ENCODE measurements at places on chromosomes 1 and 21. TPM values are rescaled to one million over a fixed set of nuclear protein-coding genes. Genes with fewer than 3 reads are reported as not detected.

- no peak for DNase-seq
These were observed 322.8 kb downstream of the KCTD3 start for GRCh38 chr1:215889871-215890270.

GRCh38 chr1:17485281-17485680 lies 45.8 kb upstream of the RCC2 start:
- DNase-seq = no peak

DNA sequence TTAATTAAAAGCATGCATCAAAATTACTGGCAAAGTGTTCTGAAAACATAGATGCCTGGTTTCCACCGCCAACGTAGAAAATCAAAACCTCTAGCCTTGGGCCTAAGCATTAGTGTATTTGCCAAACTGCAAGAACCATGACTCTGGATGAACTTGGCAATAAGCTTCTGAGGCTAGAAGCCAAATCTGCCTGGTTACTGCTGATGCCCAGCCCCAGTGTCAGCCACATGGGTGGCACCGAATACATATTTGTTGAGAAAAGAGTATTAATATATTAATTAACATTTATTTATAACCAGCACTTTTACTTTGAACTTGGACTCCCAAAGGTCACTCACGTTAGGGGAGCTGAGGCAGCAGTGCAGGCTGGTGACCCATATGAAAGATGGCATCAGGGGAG lies 140.6 kb upstream of the HMGB4 start:
- DNase-seq = no peak

DNA sequence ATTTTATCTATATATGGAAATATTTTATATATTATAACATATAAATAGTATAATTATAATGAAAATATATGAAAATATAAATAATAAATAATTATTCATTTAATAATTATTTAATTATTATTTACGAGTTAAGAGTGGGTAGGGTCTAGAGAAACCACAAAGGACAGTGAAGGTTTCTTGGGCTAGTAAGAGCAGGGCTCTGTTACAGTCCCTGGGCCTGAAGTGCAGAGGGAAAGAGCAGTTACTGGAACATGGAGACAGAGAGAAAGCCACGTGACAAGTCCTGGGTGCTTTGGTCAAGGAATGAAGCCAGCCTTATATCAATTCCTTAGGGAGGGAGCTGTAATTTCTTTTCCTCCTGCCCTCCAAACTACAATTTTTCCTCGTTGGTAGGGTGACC lies 117.2 kb upstream of the OLIG2 start:
- DNase-seq = no peak

DNA sequence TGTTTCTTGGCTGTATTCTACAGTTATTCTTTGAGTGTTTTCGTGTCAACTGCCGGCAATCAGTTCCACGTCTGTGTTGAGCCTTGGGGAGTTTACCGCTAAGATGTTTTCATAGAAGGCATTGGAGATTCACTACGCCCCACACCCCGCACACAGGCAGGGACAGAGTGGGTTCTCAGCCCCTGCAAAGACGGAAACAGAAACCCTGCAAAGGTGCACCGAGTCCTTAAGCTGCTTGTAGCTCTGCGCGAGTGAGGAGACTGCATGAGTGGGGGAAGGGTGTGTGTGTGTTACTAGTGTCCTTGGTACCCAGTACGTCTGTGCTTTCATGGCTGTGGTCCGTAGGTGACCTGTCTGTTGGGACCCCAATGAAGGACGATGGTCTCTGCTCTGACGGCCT lies 1.9 kb downstream of the LHX4 start:
- DNase-seq = no peak

GRCh38 chr1:203131548-203132200 lies 4.1 kb downstream of the ADORA1 start:
- no peak for DNase-seq

DNA sequence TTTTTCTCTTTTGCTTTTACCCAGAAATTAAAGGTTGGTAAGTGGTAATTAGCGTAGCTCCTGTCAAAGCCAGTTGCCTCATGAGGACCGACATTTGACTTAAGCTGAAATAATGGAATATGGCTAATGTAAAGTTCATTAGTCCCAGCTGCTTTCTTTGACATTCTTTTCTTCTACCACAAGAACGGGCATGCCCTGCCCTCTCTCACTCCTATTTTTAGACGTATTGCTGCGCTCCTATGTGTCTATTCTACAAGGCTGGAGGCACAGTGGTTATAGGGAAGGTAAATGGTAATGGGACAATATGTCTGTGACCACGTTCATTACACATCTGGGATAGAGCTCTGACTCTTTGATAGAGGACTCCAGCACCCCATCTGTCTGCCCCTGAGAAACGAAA lies 6.8 kb downstream of the CORT start:
- no peak for DNase-seq

DNA sequence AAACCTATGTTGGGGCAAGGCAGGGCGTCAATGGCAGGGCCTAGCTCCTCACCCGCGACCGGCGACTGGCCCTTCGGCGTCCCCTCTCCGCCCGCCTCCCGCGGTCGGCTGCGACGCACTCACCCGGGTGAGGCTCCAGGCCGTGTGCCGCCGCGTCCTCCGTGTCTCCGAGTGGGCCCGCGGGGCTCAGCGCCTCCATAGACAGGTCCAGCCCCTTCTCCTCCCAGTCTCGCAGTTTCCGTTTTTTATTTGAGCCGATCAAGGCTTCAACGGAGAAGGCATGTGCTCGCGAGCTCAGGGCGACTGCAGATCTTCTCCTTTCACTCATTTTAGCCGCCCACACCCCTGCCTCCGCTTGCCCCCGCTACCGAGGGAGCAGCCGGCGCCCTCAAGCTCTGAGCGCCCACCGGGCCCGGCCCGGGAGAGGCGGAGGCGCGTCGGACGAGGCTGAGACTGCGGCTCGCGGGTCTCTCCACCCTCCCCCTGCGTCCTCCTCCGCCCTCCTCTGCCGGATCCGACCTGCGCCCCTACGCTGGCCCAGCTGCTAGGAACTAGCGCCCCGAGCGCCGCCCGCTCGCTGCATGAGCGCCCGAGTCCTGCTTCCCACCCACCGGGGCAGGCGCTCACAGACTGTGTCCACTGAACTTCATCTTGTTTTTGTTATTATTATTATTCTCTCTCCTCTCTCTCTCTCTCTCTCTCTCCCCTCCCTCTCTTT lies 516 bp downstream of the TBX15 start:
- no peak for DNase-seq

DNA sequence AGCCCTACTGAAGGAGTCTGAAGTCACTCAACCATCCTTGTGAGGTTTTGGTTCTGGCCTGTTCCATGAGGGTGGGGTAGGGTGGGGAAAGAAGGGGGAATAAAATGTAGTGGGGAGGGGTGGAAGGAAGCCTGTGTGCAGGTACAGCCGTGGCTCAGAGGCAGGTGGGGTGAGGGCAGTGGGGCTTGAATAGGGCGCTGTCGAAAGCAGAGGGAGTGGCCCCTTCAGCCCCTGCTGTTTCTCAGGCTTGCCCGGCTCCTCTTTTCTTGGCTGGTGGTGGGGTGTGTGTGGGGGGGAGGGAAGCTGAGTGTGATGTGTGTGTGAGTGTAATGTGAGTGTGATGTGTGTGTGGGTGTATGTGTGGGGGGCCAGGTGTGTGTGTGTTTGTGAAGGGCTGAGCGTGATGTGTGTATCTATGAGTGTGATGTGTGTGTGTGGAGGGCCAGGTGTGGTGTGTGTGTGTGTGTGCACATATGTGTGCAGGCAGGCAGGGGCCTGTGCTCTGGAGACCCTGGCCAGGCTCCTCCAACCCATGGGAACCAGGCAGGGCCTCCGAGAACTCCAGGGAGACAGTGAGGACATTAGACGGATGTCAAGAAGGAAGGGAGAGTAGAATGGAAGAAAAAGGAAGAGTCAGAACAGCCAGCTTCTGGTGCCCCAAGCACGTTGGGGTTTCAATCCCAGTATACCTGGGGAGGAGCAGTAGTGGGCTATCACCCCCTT lies 9.0 kb downstream of the SOX13 start:
- no peak for DNase-seq

- DNase-seq = no peak
These were observed 54.6 kb upstream of the POU3F1 start for GRCh38 chr1:38101037-38101785.

DNA sequence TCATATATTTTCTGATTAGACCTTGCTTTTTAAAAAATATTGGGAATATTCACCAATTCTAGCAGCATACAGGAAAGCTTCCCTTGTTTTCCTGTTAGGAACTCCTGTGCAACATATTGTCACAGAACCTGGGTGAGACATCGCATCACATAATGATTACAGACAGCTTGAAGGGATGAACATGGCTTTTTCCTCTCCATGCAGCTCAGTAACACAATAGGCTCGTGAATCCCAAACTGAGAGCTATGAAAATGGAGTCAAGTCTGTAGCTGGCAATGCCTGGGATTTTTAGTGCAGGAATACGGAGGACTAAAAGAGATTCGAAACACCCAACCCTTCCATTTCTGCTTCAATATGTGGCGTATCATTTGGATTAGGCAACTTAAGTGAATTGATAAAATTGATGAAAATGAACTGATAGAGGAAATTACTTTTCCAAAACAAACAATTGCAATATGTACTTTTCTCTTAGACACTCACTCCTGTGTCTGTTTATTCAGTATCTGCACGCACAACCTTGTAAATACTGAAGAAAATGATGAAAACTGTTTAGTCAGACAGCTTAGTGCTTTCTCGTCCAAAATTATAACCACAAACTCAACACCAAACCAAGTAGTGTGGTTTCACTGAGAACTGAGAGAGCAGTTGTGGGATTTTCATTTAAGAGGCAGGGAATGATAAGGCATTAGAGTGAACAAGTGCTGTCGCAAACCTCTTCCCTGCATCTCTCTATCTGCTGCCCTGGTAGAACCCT lies 250.4 kb downstream of the PTBP2 start:
- DNase-seq = no peak

DNA sequence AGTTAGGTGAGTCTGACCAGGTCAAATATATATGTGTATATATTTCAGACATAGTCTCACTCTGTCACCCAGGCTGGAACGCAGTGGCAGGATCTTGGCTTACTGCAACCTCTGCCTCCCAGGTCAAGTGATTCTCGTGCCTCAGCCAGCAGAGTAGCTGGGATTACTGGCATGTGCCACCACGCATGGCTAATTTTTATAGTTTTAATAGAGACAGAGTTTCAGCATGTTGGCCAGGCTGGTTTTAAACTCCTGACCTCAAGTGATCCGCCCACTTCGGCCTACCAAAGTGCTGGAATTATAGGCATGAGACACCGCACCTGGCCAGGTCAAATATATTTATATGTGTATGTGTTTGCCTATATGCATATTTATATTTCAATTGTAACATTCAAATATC lies 581.5 kb upstream of the B3GALT2 start:
- no peak for DNase-seq

- peak; percentile 6 for DNase-seq
These were observed 152.0 kb downstream of the ETS2 start for GRCh38 chr21:38957575-38958322.

DNA sequence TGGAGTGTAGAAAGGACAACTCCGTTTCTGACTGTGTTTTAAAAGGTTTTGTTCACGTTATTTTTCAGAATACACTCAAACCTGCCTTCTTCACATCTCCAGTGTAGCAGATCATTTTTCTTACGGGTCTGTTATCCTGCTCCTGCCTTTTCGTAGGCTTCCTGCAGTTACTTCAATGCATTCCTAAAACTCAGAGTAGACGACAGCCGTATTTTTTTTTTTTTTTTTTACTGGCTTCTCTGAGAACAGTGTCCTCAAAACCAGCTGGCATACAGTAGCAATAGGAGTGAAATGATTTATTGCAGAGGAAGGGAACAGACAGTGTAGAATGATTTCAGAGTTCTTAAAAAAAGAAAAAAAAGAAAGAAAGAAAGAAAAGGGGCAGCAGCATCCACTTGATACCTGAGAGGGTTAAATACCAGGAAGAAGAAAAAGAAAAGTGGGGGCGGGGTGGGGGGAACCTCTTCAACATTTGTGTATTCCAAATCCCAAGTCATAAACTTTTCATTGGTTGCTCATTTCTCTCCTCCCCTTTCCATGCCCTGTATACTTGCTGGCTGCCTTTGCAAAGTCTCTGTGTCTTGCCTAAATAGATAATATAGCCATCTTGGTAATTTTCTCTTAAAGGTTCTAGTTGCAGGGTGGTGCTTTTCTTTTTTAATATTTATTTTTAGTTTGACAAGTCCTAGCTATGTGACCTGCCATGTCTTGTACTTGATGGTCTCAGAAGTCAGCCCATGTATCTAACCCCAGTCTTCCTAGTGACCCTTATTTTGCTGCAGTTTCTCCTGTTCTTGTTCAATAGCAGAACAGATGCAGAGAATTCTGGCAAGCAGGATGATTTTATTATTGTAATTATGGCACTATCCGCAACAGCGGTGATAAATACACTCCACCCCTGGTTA lies 2.8 kb downstream of the TGFB2 start:
- no peak for DNase-seq

GRCh38 chr1:6054596-6054995 lies 8.9 kb downstream of the KCNAB2 start:
- DNase-seq = no peak

DNA sequence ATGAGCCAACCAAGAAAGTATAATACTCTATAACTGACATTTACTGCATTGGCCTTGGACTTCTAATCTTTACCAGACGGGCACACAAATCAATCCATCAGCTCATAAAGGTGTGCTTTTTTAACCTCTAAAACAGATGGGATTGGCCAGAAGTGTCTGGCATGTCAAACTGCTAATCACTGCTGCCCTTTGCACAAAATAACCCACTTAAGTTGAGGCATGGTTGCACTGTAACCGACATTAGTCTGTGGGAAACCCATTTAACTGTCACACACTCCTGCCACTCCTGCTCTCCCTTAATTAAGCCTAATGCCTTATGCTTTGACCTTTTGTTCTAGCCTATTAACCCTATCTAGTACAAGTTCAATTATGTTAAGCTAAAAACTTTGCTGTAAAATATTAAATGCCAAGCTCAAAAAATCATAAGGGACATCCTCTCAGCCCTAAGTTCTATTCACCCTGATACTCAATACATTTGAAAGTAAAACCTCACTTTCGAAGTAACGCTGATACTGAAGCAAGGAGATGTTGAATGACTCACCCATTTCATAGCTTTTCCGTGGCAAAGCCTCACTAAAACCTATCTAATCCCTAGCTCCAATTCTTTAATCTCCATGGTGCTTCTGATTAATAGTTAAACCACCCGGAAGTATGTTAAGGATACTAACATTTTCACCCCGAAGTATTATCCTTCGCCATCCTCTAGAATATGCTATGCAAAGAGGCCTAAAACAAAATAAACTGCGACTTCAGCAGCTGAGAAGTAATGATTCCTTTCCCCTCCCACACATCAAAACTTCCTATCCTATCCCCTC lies 12.9 kb downstream of the NRIP1 start:
- no peak for DNase-seq

Gene ZBTB37
- total RNA-seq = 19.7 TPM

Gene MYOM3
- total RNA-seq = not detected

Gene KRTAP15-1
- not detected for total RNA-seq

Gene OR10K1
- total RNA-seq = not detected

Gene DHCR24
- 187 TPM for total RNA-seq

Gene LRRC71
- total RNA-seq = not detected

Gene FASLG
- 195 TPM for total RNA-seq

Gene LAMC2
- total RNA-seq = not detected

Gene PTPRC
- total RNA-seq = 334 TPM
